Mesenteric fat pad (tissue), 1 donor: ENCODE measurements at places on chromosomes 5 and 9. TPM values are rescaled to one million over a fixed set of nuclear protein-coding genes. Genes with fewer than 3 reads are reported as not detected.
A peak's percentile ranks its signal among the peaks of the same experiment; 100 is the strongest.

DNA sequence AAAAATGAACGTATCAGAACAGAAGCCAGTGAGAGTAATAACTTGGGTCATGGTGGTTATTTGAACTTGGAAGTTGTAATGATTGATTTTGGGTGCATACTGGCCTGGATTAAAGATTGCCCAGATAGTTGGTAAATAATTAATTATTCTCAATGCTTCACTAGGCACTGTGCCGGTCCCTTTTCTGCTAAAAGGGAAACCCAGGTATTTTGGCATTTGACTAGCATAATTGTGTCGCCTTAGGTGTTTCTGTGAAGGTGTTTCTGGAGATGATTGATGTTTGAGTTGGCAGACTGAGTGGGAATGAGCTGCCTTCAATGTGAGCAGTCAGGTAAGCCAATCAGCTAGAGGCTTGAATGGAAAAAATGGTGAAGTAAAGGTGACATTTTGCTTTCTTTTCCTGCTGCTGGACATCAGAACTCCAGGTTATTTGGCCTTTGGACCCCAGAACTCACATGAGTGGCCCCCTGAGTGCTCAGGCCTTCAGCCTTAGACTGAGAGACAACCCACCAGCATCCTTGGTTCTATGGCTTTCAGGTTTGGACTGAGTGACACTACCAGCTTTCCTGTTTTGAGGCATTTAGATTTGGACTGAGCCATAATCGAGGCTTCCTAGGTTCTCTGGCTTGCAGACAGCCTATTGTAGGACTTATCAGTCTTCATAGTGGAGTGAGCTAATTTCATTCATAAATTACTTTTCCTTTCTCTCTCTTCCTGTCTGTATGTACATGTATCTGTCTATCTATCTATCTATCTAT lies 120.7 kb upstream of the PAPPA start:
- DNase-seq, result no peak

DNA sequence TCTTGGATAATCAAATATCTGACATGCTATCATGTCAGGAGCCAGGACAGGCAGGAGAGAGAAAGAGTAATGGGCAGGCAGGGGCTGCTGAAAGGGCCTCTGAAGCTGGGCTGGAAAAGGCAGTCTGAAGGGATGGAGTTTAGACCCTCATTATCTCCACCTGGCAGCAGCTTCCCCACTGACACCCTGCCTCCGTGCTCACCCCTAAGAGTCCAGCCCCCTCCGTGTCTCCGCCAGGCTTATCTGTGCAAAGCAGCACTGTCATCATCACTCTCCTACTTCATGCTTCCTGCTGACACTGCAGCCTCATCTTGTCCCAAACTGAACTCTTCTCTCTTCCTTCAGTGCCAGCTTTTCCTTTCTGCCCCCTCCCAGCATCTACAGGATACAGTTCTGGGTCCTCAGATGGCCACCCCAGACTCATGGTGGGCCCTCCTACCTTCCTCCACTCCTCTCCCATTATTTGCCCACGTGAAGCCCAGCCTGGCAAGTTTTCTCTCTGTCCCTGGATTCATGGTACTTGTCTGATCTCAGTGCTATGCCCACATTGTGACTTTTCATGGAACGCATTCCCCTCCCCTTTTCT lies 70.9 kb upstream of the KLF9 start:
- no peak for DNase-seq

DNA sequence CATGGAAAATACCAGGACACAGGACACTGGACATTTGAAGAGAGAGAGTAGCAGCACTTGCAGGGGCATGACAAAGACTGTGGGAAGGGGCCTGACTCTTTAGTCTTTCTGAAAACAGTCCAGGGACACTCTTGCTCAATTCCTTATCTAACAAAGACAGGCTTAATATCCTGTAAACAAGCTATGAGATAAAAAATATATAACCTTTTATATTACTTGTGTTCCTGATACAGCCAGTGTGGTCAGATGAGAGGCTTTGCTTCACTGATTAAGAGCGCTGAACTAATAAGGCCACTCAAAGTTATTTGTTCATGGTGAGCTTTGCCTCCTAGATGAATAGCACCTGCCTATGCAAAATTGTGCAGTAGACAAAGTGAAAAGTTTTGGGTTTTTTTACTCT lies 518.7 kb downstream of the LRRC70 start:
- no peak for DNase-seq

DNA sequence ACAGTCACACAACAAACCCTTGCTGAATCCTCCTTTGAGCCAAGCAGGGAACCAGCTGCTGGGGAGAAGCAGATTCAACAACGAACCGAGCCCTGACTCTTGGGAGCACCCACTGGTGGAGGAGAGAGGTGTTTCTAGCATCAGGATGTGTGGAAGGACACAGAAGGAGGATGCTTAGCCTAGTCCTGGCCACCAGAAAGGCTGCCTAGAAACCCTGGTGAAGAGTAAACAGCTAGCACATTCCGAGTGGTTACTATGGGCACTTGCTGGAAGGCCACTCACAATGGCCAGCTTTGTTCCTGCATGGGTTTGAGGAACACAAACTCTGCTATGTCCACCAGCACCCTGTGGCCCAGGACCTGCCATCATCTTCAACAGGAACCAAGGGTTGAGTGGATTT lies 1.8 kb downstream of the TIFAB start:
- DNase-seq, result peak; percentile 68

DNA sequence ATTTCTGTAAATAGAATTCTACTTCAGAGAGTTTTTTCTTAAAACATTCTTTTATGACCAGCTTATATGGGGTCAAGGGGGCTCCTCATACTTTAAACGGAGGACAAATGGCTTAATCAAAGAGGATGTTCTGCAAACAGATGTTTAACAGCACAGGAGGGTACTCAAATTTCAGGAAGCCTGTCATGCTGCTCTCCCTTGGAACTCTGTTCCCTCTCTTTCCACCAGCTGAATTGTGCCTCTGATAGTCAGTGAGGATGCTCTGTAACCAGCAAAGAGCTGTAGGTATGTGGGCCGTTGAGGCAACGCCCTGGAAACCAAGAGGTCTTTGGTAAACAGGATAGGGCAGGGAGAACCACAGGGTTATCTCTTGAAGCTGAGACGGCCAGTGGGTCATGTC lies 161.1 kb downstream of the C5orf15 start:
- DNase-seq, result no peak

DNA sequence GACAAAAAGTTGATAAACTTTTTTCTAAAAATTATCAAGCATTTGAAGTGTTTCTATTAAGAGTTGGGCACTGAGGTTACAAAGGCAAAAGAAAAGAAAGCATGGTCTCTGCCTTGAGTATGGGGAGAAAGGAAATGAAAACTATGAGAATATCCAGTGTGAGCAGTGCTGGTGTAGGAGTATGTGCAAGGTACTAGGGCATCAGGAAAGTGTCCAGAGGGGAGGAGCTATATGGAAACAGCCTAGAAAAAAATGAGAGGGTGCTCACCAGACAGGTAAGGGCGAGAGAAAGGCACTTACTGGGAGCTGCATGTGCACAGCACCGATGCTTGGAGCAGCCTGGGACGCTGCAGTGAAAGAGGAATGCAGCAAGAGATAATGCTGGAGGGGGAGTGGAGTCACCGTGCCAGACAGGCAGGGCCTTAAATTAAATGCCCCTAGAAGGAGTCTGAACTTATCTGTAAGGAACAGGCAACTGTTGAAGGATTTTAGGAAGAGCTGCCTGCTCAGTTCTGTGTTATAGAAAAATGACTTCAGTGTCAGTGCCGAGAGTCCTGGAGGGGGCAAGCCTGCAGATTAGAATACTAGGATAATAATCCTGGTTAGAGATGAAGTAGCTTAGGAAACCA lies 14.0 kb downstream of the MCC start:
- DNase-seq, result no peak

DNA sequence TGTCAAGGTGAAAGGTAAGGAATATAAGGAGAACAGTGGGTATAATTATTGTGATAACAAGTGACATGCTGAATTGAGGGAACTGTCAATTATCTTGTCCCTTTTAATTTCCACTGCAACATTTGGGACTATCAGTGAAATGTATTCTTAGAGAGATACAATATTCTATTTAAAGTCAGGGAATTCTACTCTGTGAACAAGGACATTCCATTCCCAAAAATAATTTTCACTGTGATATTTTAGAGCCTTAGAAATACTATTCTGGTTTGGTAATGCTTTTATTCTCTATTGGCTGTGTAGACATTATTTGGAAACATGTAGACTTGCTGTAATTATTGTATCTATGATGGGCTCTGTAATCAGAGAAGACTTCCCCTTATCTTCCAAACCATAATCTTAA lies 248.0 kb upstream of the PCSK5 start:
- DNase-seq, result no peak

DNA sequence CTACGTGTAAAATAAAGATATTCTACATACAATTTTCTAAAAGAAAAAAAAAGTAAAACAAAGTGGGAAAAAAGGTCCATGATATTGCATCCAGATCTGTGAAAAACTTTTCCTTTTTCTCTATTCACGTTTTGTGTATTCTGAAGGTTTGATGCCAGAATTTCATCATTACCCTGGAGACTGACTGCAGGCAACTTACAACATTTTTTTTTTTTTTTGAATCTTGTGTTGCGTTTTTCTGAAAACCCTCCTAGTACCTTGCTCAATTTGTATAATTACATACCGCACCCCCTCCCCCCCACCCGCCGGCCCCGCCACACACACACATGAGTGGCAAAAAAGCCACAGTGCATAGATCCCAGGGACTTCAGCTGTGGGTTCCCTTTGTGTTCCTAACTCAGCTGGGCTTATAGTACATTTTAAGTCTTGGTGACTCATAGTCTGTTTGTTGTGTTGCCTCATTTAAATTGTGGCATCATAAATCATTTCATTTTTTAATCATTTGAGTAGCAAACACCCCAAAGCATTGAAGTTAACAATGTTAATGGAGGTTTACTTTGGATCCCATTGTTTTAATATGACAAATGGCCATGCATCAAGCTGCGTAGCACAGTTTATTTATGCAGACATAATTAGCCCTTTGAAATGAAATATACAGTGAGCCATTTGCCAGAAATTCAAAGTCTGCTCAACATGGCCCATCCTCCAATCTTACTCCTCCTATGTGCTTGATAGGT lies 36.0 kb downstream of the PRDM6 start:
- DNase-seq, result no peak

DNA sequence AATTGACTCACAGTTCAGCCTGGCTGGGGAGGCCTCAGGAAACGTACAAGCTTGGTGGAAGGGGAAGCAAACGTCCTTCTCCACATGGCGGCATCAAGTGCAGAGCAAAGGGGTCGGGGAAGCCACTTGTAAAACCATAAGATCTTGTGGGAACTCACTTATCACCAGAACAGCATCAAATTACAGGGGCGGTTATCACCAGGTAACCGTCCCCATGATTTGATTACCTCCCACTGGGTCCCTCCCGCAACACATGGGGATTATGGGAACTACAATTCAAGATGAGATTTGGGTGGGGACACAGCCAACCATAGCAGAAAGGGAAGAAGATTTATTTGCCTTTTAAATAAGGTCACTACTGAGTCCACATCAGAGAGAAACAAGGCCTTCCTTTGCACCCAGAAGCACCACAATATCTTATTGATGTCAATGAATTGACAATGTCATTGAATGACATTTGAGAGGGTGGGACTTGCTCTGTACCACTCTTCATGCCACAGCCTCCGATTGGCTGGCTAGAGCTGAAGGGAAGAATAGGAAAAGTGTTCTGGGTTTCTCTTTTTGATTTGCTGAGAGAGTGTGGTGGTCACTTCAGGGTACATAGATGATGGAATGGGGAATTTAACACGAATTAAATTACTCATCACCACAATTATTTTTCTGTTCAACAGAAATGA lies 11.0 kb downstream of the SKP2 start:
- DNase-seq, result no peak

- no peak for DNase-seq
Measured at GRCh38 chr5:86709157-86709881, 91.6 kb downstream of the COX7C start.

- DNase-seq, result no peak
Measured at GRCh38 chr9:124248960-124249359, 8.8 kb upstream of the NEK6 start.

DNA sequence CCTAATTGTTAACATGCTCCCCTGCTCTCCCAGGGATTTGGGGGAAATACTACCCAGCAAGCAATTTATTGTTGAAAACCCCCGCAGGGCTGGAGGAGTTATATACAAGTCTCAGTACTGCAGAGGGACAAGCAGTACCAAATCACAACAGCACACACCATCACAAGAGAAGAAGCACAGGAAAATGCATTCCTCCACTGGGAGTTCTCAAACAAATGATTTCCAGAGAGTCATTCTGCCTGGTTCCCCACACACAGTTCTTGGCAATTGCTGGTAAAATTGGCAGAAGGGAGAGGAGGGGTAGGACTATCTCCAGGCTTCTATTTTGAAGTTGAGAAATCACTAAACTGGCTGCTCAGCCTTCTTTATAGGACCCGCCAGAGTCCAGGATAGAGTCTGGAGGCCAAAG lies 16.8 kb downstream of the SIL1 start:
- DNase-seq, result no peak

DNA sequence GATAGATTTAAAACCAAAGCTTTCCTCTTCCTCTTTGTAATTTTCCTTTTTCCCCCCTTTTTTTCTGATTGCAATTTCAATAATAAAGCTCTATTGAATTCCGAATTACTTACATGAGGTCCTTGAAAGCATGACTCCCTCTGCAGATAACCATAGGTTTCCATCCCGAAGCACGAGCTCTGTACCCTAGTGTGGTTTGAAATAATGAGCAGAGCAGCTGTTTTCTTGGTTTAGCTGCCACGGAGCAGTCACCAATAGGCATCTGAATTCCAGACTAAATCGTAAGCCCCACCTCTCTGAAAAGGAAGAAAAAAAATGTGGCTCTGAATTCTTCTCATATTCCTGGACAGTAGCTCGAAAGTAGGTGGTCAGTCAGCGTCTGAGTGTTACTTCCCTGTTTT lies 18.5 kb upstream of the GNE start:
- DNase-seq, result no peak

GRCh38 chr9:89844535-89844934 lies 239.7 kb downstream of the GADD45G start:
- DNase-seq, result no peak

GRCh38 chr5:180323941-180324600 lies 29.1 kb downstream of the GFPT2 start:
- DNase-seq, result no peak

- DNase-seq, result no peak
Measured at GRCh38 chr5:101206534-101206933, 303.5 kb upstream of the ST8SIA4 start.

- DNase-seq, result no peak
Measured at GRCh38 chr9:99244344-99245260, 22.5 kb downstream of the SEC61B start.

Gene TSSK1B
- not detected for total RNA-seq

Gene GABRB2
- 4.8 TPM for total RNA-seq

Gene CER1
- total RNA-seq, result not detected

Gene CCDC192
- total RNA-seq, result 0.51 TPM

Gene SAXO1
- total RNA-seq, result not detected
